ENCODE measurements at places on chromosomes 12 and 14.

- no peak for DNase-seq
These were observed 584 bp upstream of the DDHD1 start for GRCh38 chr14:53153702-53154112.

DNA sequence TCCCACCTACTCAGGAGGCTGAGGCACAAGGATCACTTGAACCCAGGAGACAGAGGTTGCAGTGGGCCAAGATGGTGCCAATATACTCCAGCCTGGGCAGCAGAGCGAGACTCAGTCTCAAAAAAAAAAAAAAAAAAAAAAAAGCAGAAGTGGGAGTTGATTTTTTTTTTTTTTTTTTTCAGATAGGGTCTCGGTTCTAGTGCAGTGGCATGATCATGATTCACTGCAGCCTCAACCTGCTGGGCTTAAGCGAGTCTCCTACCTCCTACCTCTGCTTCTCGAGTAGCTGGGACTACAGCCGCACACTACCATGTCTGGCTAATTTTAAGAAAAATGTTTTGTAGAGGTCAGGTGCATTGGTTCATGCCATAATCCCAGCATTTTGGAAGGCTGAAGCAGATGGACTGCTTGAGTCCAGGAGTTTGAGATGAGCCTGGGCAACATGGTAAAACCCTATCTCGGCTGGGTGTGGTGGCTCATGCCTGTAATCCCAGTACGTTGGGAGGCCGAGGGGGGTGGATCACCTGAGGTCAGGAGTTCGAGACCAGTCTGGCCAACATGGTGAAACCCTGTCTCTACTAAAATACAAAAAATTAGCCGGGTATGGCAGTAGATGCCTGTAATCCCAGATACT is 16.3 kb upstream of the HSP90AA1 start:
- no peak for DNase-seq

- no peak for DNase-seq
These were observed 149.7 kb downstream of the TTC7B start for GRCh38 chr14:90666571-90666970.

GRCh38 chr12:83083616-83084015 is 396.9 kb downstream of the TMTC2 start:
- no peak for DNase-seq

DNA sequence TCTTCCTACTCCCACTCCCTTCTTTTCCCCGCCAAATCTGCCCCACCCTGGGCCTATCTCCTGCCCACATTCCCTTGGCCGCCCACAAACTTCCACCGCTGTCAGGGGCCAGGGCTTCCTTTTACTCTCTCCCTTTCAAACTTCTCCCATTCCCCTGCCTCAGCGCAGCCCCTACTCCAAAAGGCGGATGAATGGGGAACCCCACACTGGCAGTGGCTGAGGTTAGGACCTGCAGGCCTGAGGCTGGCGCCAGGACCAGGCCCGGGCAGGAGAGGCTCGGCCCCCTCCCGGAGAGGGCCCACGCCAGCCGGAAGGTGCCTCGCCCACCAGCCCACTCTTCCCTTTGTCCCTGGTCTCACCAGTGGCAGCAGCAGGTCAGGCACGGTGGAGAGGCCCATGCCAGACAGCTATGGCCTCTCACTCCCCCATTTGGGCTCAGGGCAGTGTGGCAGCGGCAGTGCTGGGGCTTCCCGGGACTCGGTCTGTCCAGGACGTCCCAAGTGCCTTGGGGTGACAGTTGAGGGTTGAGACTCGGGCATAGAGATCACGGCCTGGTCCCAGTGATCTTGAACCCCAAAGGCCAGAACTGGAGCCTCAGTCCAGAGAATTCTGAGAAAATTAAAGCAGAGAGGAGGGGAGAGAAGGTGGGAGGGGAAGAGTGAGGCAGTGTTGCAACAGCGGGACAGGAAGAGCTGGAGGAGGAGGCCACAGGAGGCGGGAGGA is at the start of gene TNFRSF1A:
Gene TNFRSF1A, minus strand, starts transcription at position 660 of the 723 bp plus-strand sequence. Its CDS starts 262 bp downstream, at position 398.
- DNase-seq = peak; percentile 90

GRCh38 chr14:89336338-89336737 is 80.7 kb downstream of the FOXN3 start:
- no peak for DNase-seq

Data from HTR-8/SVneo (cell line).